ENCODE measurements at places on chromosomes 2 and 18. TPM values are rescaled to one million over a fixed set of nuclear protein-coding genes. Genes with fewer than 3 reads are reported as not detected.
A peak's percentile ranks its signal among the peaks of the same experiment; 100 is the strongest.

DNA sequence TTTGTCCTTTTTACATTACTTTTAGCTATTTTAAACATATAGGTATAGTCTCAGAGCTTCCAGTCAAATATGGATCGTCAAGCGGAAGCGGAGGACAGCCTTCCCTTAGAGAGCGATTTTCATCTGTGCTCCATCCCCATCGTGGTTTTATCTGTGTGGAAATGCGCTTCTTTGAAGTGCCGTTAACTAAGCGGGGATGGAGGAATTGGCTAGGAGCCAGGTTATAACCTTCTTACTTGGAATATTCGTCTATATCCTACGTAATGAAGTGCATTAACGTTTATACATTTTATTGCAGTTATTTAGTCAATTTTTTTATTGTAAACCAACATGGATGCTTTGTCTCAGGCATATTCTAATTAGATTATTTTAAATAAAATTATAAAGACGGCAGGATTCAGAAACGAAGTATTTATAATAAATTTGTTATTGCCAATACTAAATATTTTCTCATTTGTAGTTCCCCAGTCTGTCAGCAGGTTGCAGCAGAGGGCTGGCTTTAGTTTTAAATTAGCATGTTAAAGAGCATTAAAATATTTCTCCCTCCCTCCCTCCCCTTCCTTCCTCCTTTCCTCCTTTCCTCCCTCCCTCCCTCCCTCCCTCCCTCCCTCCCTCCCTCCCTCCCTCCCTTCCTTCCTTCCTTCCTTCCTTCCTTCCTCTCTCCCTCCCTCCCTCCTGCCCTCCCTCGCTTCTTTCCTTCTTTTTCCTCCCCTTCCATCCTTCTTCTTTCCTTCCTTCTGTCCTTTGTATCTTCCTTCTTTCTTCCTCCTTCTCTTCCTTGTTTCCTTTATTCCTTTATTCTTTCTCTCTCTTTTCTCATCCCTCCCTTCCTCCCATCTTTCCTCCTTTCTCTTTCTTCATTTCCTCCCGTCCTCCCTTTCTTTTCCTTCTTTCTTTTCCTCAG is 80.6 kb upstream of the DOCK10 start:
- peak; percentile 68 for DNase-seq

GRCh38 chr2:113201496-113202304 is 27.9 kb downstream of the PSD4 start:
- DNase-seq, result no peak

GRCh38 chr2:190972846-190973245 is 41.1 kb downstream of the STAT1 start:
- DNase-seq, result no peak

TUBA3E gene
- total RNA-seq, result not detected

CTLA4 gene
- total RNA-seq, result 0.10 TPM

DNA sequence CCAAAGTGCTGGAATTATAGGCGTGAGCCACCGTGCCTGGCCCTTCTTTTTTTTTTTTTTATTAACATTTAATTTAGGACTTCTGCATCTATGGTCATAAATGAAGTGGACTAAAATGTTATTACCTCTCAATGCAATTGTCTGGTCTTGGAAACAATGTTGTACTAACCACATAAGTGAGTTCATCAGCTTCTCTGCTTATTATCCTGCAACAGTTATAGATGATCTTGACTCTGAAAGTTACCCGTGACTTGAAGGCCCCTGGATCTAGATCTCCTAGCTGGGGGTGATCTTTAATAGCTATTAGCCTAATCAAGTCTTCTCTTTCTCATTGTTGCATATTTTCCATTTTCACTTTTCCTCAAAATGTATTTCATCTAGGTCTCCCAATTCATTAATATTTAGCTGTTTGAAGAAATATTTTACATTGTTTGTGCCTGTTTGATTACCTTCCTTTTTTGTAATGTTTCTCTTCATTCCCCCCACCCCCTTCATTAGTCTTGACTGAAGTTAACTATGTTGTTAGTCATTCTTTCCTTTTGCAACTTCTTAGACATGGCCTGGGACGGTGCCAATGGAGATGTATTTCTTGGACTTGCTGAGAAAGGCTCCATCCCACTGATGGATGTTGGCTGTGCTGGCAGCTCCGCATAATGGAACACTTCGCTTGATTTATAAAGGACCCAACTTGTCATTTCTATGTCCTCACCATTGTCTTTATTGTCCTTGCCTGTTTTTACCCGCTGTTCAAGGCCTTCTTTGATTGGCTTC is 141.6 kb upstream of the RIOK3 start:
- no peak for DNase-seq

DNA sequence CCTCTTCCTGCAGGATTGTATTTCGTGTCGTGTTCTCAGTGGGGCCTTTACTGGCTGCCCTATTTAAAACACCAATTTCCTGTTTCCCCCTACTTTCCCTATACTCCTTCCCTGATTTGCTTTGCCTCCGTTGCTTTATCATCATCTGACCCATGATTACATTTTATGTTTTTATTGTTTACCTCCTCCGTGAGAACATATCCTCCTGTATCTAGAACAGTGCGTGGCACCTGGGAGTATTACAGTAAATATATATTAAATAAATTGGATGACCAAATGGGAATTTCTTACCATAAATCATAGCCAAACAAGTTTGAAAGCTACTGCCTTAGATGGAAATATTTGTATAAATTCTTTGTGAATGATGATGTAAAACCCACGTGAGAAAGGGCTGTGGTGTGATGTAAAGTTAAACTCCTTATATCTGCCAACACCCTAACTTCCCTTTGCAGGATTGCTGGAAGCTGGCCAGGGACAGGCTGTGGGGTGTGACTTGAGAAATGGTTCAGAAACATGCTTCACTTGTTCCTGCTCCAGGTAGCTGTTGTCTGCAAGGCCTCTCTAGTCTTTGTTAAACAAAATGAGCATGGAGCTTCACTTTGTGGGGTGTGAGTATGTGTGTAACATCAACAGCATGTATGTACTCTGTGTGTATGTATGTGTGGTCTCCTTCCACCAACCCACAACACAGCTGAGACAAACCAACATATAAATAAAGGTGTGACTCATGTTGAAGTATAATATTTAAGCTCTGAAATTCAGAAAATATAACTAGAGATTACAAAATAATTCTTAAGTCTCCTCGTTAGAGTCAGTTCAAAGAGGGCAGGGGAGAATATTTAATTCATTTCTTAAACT is 40.3 kb downstream of the LHCGR start:
- DNase-seq, result no peak

DNA sequence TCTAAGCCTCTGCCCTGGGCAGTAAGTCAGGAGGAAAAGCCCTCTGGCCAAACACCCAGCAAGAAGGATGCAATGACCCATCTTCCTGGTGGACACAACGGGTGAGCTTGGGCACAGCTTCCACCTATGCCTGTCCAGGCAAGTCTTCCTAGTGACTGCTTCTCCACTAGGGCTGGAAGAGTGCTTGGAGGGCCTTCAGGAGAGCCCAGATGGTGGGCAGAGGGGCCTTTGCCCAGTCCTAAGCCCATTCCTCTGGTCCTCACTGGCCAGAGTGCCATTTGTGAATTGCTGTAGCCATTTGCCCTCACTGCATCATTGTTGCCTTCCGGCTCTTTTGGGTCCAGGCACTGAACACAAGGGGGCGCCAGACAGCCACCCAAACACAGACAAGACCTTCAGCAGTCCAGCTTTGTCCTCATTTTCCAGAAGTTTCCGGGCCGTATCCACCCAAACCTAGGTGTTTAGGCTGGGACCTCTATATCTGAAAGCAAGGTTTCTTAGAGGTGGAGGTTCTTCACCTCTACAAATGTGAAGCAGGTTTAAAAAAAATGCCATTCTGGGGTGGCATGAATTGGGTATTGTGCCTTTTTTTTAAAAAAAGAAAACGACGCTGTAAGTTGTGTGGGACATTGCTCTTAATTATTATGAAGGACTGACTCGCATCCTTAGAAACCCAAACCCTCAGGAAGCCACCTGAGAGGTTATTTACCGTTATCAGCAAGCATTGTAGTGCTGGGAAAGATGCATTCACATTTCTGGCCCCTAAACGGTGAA is 29.5 kb downstream of the PAX8 start:
- peak; percentile 80 for DNase-seq

GRCh38 chr2:10079870-10080535 is at the start of gene CYS1:
Gene CYS1, minus strand, starts transcription at chr2:10080411. Its CDS starts 188 bp downstream, at chr2:10080223.
- peak; percentile 40 for DNase-seq

GRCh38 chr2:60437080-60437696 is 116.3 kb downstream of the BCL11A start:
- peak; percentile 52 for DNase-seq

GRCh38 chr2:235614176-235614860 is 120.5 kb downstream of the AGAP1 start:
- DNase-seq, result no peak

GRCh38 chr2:105412584-105412983 is 13.7 kb upstream of the FHL2 start:
- no peak for DNase-seq

DNA sequence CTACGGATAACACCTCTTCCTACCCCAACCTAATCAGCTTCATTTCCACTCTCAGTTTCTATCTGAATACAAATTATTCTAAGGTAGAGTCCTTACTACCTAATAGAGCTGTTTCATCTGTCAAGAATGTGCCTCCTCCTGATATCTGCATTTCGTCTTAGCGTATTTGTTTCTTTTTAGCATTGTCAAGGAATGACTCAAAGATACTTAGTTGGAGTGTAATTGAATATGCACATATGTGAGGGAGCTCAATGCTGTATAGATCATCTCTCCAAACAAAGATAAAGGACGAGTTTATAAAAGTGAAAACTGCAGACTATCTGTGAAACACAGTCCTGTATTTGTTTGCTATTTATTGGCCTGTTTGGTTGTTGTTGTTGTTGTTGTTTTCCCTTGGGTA is 2059.4 kb upstream of the CELF4 start:
- no peak for DNase-seq

GRCh38 chr2:56291711-56292110 is 107.9 kb downstream of the CCDC85A start:
- DNase-seq, result no peak

DNA sequence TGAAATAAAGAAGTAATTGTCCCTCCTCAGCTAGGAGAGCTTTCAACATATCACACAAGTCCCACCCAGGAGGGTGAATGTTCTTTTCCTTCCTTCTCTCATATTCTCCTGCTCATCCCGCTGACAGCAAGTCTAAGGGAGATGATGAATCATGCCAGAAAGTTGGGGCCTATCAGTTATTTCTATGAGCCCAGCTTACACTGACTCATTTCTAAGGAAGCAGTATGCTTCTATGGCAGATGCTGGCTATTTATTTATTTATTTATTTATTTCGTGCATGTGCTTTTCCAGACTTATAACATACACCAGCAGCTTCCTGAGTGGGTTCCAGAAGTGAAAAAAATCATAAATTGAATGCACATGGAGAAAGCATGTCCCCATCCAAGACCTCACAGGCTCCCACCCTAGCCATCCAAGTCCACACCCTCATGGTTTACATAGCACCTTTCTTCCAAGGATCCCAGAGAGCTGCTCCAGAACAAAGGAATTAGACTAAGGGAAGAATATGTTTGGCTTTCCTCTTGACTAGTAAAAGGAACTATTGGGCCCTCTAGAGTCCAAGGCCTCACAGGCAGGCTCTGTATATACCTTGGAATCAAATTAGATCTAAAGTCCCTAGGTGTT is 1074.2 kb upstream of the ZEB2 start:
- DNase-seq, result peak; percentile 27

- no peak for DNase-seq
Observed at GRCh38 chr2:169348321-169349024, 13.9 kb downstream of the LRP2 start.

CAPN13 gene
- not detected for total RNA-seq

CNTNAP5 gene
- not detected for total RNA-seq

CLEC4F gene
- total RNA-seq, result not detected

CAVIN2 gene
- 10.2 TPM for total RNA-seq

DNA sequence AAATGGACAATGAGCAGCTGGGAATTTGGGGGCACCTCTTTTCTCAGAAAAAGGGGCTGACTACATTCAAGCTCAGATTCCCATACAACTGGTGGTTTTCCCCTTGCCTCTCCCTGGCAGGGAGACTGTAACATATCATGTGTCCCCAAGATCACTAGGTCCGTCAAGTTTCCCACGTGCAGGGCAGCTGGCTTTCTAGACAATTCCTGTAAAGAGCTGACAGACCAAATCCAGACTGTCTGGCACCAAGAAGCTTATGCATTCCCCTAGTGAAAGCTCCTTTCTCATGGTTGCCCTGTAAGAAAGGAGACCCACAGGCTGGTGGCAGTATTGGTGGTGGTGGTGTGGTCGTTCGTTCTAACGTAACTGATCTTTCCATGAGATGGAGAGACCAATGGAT is 48.8 kb downstream of the THUMPD2 start:
- DNase-seq, result peak; percentile 83

POTEC gene
- not detected for total RNA-seq

- no peak for DNase-seq
Observed at GRCh38 chr2:221334481-221335218, 237.5 kb downstream of the EPHA4 start.

DNA sequence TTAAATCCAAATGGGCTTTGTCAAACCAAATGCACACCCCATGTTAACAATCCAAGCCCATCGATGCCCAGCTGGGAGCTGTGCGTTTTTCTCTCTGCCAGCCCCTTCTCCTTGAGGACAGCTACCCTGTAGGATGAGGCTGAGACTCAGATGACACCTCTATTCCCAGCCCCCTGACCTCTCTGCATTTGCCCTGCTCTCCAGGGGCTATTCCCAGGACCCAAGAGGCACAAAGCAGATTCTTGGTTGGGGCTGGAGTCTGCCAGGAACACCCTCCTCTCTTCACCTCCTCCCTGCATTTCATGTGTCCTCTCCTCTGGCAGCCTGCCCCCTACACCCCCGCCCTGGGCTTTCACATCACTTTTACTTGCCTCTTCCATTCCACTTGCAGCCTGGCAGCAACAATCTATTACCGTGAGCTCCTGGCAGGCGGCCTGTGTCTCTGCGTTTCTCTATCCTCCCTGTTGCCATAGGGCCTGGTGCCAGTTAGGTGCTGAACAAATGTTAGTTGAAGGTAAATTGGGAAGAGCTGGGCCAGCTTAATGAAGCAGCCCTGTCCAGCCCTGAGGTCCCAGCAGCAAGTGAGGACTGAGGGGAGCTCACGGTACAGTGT is 51.8 kb downstream of the ADD2 start:
- no peak for DNase-seq

KIF1A gene
- total RNA-seq, result 4.0 TPM

DNA sequence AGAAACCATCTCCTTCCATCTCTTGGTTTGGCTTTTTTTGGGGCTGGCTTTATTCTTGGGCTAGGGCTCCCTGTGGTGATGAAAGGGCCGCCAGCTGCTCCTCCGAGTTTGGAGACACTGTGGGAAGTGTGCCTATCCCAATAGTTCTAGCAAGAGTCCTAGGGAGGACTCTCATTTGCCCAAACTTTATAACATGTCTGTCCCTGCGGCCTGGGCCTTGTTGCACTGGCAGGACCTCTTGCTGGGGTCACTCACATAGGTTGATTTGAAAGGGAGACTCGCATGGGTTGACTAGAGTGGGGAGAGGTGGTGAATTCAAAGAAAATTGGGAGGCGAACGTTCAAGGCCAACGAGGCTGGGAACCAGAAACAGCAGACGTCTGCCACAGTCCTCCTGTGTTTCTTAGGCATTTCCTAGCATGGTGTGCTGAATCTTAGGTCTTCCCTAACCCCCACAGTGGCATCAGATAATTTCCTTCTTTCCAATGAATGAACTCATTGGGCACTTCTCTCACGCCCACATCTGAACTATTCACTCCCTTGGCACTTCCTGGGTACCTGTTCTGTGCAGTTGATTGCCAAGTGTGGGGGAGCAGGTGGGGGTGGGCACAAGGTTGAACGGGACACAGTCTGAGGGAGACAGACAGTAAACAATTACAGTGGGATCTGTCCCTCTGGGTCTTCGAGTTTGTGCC is 26.8 kb downstream of the NIFK start:
- DNase-seq, result no peak

NPPC gene
- total RNA-seq, result 8.5 TPM

SPATA3 gene
- total RNA-seq, result not detected

- DNase-seq, result peak; percentile 75
Observed at GRCh38 chr2:240384711-240385450, 50.6 kb upstream of the GPC1 start.

Data from SJCRH30 (cell line).